ENCODE measurements at places on chromosomes 12 and 14.

DNA sequence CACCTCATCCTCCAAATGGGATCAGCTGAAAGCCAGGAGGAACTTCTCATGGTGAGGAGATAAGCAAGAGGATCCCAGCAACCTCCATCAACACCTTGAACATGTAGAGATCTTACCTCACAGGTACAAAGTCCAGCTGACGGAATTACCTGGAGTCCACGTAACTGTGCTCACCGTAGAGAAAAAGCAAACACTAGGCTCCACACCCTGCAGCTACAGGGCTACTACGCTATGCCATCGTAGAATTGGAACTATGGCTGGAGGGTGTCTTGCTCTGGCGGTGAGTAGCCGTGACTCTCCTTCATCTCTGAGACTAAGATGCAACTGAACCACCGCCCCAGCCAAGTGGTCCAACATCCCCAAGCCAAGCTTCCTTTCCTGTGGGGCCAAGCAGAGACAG is 50.5 kb downstream of the CRY1 start:
- no peak for DNase-seq

GRCh38 chr14:24204163-24205146 is 1.0 kb upstream of the TSSK4 start:
- no peak for DNase-seq

- no peak for DNase-seq
Observed at GRCh38 chr12:71216725-71217579, 59.2 kb upstream of the TSPAN8 start.

- DNase-seq = no peak
Observed at GRCh38 chr12:125544960-125545359, 479.7 kb downstream of the AACS start.

DNA sequence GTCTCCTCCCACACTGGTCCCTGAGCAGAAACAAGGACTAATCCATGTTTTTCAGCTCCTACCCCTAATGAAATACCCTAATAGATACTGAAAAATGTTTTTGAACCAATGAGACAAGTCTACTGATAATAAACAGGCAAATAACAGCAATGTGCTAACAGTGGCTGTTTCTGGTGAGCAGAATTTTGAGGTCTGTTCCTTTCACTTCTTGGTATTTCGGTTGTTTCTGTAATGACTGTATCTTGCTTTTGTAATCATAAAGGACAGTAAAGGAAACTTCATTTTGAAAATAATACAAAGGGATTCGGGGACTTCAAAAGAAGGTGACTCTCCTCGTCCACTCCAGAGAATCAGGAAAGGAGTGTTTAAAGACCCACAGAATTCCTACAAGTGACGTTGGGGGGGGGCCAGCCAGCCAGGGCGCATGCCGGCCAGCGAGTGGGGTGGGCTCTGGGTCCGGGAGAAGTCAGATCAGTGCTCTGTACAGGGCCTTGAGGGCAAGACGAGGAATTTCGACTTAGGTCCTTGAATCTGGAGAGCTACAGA is 1.1 kb upstream of the CD9 start:
- DNase-seq = no peak

DNA sequence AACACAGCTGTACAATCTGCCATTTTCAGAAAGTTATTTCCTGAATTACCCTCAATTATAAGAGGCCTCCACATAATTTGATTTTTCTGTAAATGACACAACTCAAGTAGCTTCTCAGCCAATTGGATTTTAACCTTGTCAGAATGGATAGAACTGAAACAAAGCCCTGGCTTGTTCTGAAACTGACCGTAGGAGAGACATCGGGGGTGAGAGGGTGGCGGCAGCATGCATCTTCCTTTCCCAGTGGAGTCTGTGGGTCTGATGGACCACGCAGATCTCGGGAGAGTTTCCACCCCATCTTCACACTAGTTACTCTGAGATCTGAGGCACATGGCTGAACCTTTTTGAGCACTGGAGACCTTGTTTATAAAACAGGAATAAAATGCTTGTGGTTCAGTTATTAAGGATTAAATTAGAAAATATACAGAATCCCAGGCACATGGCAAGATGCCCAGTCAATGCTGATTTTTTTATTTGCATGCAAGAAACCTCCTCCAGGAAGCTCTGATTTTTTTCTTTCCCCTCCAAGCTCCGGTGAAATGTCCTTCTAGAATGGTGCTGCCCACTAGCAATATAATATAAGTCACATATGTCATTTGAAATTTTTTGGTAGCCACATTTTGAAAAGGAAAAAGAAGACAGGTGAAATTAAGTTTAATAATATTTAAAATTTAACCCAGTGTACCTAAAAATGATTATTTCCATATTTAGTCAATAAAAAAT is 153.9 kb downstream of the CHST11 start:
- DNase-seq = no peak

DNA sequence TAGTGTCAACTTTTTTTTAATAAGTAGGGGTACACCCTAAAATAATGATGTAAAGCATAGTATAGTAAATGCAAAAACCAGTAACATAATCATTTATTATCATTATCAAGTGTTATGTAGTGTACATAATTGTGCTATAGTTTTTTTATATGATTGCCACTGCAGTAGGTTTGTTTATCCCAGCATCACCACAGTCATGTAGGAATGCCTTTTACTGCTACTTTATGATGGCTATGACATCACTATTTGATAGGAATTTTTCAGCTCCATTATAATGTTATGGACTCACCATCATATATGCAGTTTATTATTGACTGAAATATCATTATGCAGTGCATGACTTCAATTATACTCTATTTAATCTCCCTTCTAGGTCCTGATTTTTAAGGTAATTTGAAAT is 121.6 kb downstream of the GPHN start:
- DNase-seq = no peak

DNA sequence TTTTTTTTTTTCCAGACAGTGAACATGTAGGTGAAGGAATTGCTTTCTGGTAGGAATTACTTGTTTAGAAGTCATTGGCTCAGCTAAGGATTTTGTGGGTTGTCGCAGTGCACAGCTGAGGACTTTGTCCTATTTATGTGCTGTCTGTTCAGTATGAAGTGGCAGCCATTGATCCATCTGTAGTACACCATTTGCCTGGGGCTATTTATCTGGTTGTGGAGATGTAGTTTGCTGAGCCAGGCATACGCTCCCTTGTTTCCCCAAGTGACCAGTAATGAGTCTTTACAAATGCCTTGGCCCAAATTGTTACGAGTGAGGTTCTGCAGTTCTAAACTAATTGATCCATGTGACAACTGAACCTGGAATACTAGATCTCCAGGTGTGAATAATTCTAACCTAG is 140.1 kb downstream of the NRXN3 start:
- no peak for DNase-seq

DNA sequence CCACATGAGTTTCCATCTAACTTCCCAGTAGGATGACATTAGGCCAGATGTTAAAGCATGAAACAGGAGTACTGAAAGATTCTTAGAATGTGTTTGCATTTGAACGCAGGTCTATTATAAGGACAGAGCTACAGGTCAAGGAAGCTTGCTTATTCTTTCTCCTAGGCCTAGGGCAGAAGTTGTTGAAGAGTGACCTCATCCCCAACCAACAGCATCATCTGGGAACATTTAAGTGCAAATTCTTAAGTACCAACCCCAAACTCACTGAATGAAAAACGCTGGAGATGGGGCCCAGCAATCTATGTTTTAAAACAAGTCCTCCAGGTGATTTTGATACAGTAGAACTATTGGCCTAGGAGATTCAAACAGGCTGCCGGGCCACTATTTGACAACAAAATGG is 52.4 kb downstream of the PAPLN start:
- DNase-seq = no peak

DNA sequence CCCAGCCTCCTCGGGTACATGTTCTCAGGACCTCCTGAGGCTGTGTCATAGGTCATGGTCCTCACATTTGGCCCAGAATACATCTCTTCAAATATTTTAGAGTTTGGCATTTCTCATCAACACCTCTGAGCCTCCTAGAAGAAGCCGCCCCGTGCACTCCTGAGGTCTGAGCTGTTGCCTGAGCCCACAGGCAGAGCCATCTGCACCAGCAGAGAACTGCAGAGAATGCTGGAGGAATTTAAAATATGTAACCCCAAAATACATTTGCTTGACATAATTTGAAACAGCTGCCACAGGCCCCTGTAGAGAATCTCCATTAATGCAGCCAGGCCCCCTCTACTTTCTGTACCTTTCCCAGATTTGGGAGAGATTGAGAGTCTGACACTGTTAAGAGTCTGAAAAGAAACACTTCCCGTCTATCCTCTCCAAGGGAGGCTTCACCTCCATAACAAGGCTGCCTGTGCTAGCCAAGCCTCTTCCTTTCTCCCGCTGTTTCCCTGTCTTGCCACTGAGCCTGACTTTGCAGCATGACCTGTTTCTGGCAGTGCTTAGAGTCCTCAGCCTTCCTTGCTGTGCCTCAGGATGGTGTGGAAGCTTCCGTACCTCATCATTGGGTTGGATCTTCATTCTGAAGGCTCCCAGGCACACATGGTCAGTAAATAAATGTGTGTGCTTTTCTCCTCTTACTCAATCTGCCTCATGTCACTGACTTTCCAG is 95.4 kb upstream of the SFSWAP start:
- DNase-seq = no peak
